ENCODE measurements at places on chromosomes 1 and 21.

- DNase-seq = no peak
Measured at GRCh38 chr1:40879482-40880175, 17.5 kb upstream of the CITED4 start.

- DNase-seq = no peak
Measured at GRCh38 chr1:16076031-16076864, 2.8 kb upstream of the FAM131C start.

DNA sequence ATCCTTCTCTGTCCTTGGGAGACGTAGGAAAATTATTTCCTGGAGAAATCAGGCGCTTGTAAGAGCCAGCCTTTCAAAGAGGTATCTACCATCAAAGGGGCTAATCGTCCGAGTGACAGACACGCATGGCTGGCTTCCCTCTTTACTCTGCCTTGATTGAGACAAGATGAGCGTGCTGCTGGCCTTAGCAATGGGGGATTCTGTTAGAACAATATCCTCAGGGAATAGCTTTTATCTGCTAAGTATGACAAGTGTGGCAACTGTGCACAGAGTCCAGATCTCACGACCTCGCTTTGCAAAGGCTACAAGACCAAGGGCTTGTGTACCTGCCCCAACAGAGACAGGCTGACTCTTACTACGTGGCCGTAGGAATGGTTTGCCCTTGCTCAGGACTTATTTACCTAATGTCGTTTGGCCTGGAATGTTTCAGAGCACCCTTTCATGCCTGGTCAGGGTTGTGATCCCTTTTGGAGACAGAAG lies 417.1 kb downstream of the KIF26B start:
- no peak for DNase-seq

- DNase-seq = no peak
Measured at GRCh38 chr1:62688687-62689085, 500 bp upstream of the DOCK7 start.

DNA sequence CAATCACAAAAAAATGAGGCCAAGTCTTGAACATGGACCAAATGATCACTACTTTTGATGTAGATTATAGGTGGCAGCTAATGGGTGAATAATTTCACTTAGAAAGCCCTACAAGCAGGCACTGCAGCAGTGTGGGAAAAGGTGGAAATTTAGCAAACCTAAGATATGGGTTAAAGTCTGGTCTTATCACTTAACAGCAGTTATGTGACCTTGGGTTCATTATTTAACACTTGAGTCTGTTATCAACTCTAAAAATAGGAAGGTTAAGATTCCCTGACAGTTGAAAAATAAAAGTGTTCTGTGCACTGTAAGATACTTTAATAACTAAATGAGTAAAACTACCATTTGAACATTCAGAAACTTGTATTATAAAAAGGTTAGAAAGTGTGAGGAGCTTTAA lies 47.5 kb downstream of the SSX2IP start:
- DNase-seq = no peak

DNA sequence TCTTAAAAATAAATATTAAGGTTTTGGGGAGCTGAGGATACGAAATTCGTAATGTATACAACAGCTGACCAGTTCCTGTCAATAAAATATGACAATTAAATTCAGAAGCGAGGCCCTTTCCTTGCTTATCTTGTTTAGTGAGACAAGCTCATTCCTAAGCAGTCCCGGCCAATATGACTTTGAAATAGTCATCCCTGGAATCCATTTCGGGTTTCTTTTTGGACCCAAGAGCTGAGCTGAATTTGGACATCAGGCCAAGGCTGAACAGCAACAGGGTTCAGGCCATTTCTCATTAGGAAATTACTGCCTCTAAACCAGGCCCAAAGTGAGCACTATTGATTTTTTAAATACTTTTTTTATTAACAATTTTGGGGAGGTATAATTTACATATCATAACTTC lies 17.3 kb upstream of the FMN2 start:
- DNase-seq = no peak

Data from DMS 273 treated with DMSO at 0.1 percent for 48 hours (cell line).